ENCODE measurements at places on chromosomes 6 and 20.

- no peak for DNase-seq
Observed at GRCh38 chr6:42095094-42095493, 44.8 kb downstream of the TAF8 start.

DNA sequence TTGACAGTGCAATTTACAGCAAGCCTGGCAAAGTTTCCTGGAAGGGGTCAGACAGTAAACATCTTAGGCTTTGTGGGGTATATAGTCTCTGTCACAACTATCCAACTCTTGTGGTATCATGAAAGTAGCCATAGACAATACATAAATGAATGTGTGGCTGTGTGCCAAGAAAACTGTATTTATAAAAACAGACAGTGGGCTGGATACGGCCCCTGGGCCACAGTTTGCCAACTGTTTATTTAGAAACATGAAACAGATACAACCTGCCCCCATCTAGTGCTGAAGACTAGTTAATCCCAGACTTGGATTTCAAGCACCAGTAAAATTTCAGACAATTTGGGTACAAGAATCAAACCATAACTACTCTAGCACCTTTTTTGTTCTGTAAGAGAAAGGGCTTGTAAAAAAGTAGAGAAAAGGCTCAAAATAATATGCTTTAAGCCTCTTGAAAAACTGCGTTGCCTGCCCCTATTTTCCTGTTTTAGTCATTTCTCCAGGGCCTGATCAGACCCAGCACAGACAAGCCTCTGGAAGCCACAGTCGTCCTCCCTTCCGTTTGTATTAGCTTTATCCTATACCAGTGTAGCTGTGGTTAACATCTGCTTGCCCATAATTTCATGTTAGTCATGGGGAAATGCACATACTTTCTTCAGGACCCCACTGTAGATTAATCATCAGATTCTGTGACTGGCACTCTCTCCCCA is 30.8 kb downstream of the JAG1 start:
- DNase-seq: no peak

DNA sequence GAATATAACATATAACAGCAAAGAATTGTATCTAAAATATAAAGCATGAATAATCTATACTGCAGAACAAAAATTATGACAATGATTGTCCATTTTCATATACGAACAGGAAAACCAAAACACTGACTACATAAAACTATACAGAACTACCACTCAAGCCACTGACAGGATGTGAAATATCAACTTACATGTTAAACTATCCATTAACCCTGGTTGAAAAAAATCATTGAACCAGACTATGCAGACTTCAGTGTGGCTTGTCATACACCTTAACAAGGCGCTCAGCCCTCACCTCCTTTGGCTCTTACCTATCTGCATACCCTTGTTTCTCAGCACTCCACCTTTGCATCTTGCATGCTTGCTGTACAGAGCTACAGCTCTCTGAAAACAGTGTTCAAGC is 34.9 kb downstream of the ASCC3 start:
- no peak for DNase-seq

DNA sequence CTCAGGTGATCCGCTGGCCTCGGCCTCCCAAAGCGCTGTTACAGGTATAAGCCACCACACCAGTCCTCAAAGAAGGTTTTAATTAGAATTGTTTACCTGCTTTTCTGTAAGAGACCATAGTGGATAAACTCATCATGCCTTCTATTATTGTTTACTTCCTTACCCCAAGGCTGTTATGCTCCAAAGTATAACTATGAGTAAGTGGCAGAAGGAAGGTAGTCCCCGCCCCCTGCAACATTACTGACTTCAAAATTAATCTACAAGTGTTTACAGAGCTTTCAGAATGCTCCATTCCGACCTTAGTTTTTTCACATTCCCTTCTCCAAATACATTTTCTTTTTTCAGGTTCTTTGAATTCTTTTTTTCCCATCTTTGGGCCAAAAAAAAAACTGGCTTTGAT is 480.5 kb upstream of the NOX3 start:
- DNase-seq: no peak

DNA sequence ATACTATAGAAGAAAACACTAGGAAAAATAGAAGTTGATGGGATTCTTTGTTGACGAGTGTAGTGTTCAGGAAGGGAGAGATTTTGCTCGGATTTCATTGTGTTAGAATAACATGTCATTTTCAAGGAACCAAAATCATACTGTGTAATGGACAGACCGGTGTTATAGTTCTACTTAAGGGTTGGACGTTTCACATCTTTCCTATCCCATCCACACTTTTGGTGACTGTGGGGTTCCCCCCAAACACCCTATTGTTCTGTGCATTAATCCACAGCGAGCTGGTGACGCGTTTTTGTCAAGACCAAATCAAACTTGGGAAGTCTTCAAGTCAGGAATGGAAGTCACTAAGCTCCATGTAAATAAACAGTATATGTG is 43.3 kb downstream of the TRIM27 start:
- no peak for DNase-seq

DNA sequence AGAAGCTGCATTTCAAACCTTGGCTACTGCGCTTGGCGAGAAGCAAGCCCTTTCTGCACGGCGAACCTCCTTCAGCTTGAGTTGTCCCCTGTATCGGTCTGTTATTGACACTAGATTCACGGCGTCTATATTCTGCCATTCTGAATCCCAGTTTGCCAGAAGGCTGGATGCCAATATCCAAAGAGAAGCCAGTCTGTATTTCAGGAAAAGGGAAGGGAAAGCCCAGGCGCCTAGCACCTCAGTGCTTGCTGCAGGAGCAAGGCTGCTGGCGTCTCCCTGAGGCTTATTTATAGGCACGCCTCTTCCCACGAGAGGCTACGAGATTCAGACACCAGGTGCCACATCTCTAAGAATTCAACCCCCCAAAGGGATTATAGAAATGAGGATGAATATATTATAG is 89.6 kb upstream of the CDH4 start:
- DNase-seq: no peak

GRCh38 chr20:20327746-20328145 is 40.2 kb upstream of the INSM1 start:
- no peak for DNase-seq

GRCh38 chr20:53623454-53624211 is 30.0 kb upstream of the ZNF217 start:
- DNase-seq: no peak

DNA sequence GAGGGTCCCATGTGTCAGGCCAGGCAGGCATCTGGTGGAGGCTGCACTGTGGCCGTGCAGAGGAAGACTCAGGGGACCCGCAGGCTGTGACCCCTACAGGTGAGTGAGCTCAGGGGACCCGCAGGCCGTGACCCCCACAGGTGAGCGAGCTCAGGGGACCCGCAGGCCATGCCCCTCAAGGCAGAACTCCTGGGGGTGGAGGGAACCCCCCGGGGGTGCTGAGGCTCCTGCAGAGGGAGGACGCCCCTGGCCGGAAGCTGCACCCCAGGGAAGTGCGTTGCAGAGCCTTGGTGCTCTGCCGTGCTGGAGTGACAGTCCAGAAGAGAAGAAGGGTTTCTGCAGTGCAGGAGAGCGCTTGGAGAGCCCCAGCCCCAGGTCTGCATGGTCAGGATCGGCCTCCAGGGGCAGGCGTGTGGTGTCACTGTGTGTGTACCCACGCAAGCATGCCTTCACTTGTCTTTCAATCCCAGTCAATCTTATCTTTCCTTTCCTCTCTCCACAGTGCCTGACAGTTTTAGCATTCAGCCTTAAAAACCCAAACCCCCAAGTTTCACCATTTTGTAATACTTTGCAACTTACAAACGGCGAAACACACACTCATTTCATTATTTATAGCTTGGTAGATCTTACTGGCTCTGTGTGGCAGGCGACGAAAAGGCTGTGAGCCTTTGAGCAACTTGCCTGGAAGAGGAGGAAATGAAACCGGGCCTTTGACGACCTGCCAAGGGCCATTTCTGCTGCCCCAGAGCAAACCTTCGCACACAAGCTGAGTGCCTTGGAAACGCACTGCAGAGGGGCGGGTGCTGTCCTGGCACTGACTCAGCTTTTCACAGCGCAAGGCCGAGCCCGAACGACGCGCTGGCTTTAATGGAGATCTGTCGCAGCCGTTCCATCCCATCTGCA is 101.4 kb upstream of the AGPAT4 start:
- no peak for DNase-seq

DNA sequence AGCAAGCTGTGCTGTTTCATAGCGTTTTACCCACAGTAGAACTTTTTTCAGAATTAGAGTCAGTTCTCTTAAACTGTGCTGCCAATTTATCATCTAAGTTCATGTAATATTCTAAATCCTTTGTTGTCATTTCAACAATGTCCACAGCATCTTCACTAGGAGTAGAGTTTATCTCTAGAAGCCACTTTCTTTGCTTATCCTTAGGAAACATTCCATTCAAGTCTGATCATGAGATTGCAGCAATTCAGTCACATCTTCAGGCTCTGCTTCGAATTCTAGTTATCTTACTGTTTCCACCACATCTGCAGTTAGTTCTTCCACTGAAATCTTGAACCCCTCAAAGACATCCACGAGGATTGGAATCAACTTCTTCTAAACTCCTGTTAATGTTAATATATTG is 12.5 kb downstream of the CTNNBL1 start:
- DNase-seq: no peak

- no peak for DNase-seq
Observed at GRCh38 chr6:13813621-13814175, 659 bp downstream of the MCUR1 start.

GRCh38 chr6:1436334-1437306 is 47.2 kb downstream of the FOXF2 start:
- no peak for DNase-seq

DNA sequence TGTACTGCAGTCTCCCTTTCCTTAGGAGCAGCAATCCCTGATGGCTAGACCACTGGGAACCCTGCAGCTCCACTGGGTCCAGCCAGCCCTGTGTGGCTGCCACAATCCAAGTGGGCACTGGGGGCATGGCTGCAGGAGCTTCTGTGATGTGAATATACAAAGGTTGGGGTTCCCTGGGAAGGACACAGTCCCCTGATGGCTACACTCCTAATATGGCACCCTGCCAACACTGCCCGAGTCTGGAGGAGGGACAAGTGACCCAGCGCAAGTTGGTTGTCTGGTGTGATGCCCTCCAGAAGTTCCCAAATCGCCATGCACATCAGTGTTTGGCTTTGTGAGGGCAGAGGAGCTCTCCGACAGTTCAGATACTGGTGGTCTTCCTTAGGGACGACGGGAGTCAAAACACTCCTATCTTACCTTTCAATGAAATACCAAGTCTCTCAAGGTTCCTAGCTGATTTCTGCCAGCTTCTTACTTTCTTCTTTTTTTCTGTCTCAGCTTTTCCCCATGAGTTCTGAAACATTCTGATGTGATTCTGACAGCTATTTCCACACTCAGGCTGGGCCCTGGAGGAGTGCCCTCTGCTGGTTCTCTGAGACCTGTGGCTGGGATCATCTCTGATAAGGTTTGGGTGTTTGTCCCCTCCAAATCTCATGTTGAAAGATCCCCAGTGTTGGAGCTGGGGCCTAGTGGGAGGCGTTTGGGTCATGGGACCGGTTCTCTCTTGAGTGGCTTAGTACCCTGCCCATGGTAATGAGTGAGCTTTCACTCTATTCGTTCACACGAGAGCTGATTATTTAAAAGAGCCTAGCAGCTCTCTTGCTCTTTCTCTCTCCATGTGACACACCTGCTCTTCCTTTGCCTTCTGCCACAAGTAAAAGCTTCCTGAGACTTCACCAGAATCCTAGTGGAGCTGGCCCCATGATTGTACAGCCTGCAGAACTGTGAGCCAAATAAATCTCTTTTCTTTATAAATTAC is 15.5 kb upstream of the ZFP57 start:
- no peak for DNase-seq

GRCh38 chr6:69570106-69570505 is 226.7 kb downstream of the LMBRD1 start:
- DNase-seq: no peak

- no peak for DNase-seq
Observed at GRCh38 chr20:2065099-2065498, 36.5 kb upstream of the STK35 start.

- no peak for DNase-seq
Observed at GRCh38 chr20:49529470-49529869, 38.5 kb downstream of the PTGIS start.

DNA sequence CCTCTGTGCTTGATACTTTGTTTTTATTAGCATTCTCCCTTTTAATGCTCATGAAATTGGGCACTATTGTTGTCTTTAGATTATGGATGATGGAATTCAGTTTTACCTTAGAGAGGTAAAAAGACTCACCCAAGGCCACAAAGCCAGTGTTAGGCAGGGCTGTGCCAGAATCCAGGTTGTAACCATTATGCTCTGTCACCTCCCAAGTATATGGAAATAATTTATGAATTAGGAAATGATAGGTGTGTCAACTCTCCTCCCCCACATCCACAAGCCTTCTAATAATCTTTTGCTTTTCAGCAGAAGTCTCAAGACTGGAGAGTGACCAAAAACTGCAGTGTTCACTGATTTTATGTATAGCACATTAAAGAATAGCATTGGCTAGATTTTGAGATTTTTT is 13.0 kb downstream of the DCBLD1 start:
- DNase-seq: no peak

DNA sequence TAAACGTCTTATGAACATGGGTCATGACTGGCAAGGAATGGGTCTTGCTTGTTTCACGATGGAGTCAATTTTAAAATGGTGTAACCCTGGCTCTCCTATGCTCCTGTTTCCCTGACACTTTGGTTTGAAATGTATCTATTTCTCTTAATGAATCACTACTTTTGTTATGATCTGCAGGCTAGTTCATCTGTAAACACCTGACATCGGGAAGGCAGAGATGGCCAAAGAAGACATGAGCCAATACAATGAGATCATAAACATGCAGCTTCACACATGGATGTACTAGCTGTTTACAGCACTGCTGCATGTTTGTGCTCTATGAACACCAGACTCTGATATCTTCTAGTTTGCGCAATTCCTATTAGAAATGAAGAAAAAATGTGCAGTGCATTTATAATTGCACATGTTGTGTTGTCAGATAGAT is 11.0 kb upstream of the RAD21L1 start:
- DNase-seq: no peak

DNA sequence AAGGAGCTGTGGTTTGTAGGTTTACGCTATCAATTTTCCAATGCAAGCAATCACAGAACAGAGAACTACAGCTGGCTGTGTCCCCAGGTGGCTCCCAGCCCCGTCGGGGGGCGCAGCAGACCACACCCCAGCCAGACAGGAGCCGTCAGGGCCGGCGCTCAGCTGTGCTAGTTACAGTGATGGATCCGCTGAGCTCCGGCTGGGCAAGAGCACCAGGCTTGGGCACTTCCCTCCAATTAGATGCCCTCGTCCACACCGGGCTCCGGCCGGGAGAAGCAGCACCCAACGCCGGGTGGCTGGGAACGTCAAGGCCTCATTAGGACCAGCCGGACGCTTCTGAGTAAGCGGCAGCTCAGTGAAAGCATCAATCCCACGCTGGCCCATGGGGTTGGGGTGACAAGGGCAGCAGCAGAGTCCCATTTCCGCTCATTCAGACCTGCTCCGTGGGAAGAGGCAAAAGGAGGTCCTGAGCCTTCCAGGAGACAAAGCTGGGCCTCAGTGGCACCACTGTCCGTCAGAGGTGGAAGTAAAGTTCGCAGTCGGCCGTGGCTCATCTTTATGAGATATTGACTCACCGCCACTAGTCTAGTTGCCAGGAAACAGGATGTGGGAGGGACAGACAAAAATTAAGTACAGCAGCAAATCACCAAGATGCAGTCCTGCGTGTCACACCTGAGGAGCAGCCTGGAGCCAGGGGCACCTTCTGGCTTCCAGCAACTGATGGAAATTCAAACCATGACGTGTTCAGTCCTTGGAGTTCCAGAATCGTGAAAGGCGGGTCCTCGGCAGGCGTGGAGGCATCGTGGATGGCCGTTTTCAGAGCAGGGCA is 164.1 kb downstream of the TAF4 start:
- DNase-seq: no peak

- no peak for DNase-seq
Observed at GRCh38 chr6:32825966-32826365, 9.2 kb upstream of the HLA-DOB start.

- no peak for DNase-seq
Observed at GRCh38 chr6:116329156-116329555, 41.6 kb upstream of the DSE start.

Measured in NCI-H1436 treated with DMSO at 0.1 percent for 48 hours (cell line).